ENCODE measurements at places on chromosomes 7 and 10.

DNA sequence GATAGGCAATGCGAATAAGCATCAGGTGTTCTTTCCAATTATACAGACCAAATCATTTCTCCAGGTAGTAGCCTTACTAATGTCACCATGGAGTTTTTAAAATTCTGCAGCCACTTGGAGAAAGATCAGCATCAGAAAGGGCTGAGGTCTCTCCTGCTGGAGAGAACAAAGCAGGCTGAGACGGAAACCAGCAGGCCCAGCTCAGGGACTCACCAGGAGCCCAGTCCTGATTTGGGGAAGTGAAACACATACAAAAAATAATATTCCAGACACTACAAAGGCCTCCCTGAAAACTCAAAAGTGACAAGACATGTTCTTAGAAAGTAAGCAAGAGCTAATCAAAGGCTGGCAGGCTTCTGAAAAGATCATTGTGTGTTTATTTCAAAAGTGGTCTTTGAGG lies 207.1 kb upstream of the GHITM start:
- DNase-seq, result no peak

- peak; percentile 86 for DNase-seq
Measured at GRCh38 chr10:50375051-50375452, 123.7 kb upstream of the ASAH2 start.

- DNase-seq, result no peak
Measured at GRCh38 chr7:157233677-157234076, 95.0 kb downstream of the UBE3C start.

- DNase-seq, result no peak
Measured at GRCh38 chr7:105304040-105304895, 84.5 kb downstream of the SRPK2 start.

- DNase-seq, result no peak
Measured at GRCh38 chr7:158917818-158918217, 61.5 kb downstream of the DYNC2I1 start.

DNA sequence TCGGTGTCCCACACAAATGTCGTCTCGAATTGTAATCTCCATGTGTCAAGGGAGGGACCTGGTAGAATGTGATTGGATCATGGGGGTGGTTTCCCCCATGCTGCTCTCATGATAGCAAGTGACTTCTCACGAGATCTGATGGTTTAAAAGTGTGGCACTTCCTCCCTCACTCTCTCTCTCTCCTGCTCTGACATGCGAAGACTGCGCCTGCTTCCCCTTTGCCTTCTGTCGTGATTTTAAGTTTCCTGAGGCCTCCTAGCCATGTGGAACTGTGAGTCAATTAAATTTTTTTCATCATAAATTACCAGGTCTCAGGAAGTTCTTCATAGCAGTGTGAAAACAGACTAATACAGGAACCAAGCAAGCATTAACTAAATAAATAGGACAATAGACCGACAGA lies 229.1 kb downstream of the GFRA1 start:
- no peak for DNase-seq

- DNase-seq, result no peak
Measured at GRCh38 chr10:49292565-49293207, 6.3 kb upstream of the C10orf71 start.

DNA sequence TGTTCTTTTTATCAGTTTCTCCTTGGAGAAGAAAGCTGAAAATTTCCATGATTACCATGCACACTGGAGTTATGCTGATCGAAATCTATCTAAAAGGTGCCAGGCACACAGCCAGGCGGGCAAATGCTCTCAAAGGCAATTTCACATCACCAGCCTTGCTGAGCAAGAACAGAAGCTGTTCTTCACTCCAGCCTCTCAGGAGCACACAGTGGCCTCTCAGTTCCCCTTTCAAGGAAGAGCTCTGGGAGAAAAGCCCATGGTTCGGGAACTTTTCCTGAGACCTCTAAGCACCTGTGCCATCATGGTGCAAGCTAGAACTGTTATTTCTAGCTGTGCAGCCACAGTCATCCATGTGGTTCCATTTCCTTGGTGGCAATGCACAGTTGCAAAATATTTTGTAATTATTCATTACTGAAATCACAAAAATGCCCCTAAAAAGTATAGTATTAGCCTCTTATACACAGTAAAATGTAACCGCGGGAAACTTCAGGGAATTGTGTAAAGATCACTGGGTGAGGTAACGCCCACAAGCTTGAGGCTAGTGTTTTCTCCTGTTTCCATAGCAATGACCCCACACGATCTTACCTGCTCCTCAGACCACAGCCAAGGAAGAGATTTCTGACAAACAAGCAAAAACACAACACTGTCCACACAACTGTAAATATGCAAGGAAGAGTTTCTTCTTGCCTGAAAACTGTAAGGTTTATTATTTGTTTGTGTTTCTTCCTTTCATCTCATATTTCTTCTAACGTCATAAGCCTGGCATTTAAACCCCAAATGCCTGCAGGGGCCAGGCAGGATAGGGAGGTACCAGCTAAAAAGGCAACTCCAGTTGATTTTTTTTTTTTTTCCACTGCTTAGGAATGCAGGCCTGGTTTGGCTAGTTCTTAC lies 121.2 kb downstream of the FAM107B start:
- peak; percentile 21 for DNase-seq

- DNase-seq, result no peak
Measured at GRCh38 chr7:13111230-13111629, 423.8 kb downstream of the ARL4A start.

- DNase-seq, result no peak
Measured at GRCh38 chr10:74871595-74872382, 45.4 kb downstream of the KAT6B start.

DNA sequence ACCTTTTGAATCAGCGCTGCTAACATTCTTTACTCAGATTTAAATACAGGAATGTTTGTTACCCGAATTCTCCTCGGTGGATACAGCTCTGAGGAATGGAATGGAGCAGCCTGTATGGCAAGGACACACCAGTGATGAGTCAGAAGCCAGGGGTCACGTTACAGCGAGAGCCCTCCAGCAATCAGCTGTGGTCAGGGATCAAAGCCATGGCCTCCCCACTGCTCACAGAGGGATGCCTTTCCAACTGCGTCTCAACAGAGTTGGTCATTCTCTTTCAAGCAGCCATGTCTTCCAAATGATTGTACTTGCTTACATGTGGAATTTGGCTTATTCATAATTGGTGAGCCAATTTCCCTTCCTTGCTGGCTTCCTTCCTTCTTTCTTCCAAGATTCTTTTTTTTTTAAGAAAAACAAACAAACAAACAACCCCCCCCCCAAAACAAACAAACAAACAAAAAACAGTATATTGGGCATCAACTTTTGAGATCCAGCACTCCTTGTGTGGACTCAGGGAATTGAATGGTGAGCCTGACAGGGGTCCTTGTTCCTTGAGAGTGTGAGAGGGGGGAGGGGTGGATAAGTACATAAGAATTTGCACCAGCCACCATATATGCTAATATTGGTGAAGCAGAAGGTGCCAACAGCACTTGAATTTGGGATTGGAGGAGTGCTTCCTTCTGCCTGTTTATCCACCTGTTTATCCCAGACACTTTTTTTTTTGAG lies 100.2 kb downstream of the ATXN7L1 start:
- DNase-seq, result peak; percentile 96

- peak; percentile 9 for DNase-seq
Measured at GRCh38 chr7:3957472-3958108, 656.5 kb downstream of the SDK1 start.

GRCh38 chr7:30650421-30650808 lies 31.8 kb downstream of the CRHR2 start:
- DNase-seq, result no peak

GRCh38 chr10:33337326-33337957 lies 3.0 kb upstream of the NRP1 start:
- peak; percentile 7 for DNase-seq

GRCh38 chr10:113459626-113460280 lies 93.1 kb upstream of the HABP2 start:
- DNase-seq, result no peak

DNA sequence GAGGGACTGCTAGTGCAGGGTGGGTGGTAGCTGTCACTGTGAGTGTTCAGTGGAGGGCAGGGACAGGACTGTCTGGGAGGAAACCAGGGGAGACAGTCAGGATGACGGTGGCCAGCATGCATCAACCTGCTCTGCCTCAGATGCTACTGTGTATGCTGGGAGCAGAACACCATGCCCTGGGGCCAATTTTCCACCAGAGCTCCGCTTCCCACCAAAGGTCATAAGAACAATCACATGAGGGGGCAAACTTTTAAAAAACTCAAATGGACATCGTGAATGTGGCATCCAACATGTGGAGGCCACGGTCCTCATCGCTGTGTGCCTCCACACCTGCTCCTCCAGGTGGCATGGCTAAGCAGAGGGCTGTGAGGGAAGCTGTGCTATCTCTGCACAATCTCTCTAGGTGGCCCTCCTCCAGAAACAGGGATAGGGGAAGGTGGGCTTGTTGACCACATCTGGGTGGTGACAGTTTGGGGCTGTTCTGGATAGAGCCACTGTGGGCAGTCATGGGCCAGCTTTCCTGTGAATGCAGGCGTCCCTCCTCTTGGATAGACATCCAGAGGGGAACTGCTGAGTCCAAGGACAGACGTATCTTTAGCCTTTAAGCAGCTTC lies 411.0 kb downstream of the PTPRN2 start:
- DNase-seq, result no peak

- no peak for DNase-seq
Measured at GRCh38 chr7:81957517-81957916, 187.7 kb upstream of the HGF start.

GRCh38 chr7:127769696-127770400 lies 117.9 kb downstream of the SND1 start:
- peak; percentile 33 for DNase-seq

GRCh38 chr7:155882596-155882995 lies 70.3 kb upstream of the SHH start:
- no peak for DNase-seq

DNA sequence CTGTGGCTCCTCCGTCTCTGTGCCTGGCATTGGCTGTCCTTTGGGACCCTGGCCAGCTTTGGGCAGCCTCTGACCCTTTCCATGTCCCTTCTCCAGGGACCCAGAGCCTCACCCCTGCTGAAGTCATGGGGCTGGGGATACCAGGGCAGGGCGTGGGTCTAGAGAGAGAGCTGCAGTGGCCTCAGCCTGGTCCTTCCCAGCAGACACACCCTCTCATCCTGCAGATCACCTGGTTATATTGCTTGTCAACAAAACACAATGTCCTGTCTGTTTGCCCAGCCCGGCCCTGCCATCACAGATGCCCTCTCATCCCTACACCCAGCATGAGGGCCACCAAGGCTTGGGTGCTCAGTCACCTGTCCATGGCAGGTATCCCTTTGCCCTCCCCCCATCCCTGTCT lies 1.8 kb downstream of the MUC17 start:
- no peak for DNase-seq

DNA sequence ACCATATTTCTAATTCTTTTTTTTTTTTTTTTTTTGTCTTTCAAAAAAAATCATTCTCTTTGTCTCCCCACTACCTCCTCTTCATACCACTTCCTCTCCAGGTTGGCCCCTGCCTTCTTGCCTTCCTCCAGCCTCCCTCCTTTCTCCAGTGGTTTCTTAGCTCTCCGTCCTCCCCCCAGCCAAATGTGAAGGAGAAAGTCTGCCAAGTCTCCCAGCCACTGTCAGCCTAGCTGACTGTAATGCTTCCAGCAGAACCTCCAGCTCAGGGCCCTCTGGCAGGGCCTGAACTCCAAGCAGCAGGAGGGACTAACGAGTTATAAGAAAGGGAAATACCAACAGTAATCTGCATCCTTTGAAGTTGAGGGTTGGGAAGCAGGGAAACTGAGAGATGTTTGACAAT lies 35.5 kb upstream of the BICC1 start:
- no peak for DNase-seq

DNA sequence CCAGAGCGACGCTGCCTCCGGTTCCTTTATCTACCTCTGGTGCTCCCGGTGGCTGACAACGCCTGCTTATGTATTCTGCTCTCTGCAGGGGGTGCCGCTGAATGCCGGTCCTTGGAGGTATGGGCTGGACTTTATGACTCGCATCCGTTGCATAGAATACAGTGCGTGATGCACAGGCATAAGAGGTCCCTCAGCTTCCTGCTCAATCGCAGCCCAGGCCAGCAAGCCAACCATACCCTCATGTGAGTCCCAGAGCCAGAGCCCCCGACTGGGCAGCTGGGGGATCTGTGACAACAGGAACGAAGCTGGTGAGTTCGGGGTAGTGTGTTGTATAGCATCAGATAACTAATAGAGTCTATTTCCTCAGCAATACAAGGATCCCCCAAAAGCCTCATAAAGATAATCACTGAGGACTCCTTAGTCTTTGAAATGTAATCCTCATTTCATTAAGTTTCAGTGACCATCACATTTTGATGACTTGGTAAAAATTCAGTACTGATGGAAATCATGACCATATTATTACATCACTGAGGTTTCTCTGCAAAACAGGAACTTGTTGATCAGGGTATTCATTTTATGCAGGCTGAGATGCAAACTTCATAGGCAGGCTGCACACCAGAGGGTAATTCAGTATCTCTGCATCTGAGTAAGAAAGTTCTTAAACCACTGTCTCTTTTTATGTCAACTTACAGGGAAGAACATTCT lies 607.8 kb downstream of the PTPRN2 start:
- no peak for DNase-seq

GRCh38 chr7:134767520-134768168 lies 11.8 kb upstream of the CALD1 start:
- DNase-seq, result no peak

DNA sequence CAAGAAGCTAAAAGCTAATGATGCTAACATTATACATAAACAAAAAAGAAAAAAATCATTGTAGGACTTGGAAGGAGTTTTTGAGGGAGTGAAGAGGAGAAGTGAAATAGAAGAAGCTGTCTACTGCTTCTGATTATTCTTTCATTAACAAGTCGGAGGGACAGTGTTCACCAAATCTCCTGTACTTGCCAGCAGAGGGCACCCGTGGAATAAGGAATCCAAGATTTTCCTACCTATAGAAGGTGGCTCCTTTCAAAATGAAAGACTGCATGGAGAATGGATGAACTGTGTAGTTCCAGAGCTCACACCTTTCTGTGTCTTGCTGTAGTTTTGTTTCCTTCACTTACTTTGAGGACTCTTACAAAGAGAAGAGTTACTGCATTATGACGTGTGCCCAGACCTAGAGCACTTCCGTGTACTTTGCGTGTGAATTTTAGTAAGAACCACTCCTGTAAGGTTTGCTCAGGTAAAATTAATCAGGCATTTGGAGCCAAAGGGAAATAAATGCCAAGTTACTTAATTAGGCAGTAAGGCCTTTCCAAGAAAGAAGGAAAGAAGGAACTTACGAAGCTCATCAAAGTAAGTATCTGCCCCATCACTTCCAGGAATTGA lies 145.1 kb downstream of the SEMA3D start:
- DNase-seq, result peak; percentile 43

DNA sequence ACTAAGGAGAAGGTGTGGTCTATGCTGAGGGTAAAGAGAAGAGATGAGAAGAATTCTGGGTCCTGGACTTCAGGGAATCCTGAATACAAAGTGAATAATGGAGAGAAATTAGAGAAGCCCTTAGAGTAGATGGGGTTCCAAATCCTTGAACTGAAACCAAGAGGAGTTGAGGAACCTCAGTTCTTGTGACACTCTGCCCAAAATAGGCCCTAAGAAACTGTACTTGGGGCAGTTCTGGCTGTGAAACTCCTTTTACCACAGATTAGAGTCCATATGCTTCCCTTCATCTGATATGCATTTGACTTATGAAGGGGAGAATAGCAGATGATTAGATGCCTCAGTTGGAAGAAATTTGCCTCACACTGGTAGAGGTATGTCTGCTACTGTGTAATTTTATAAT lies 19.0 kb downstream of the TES start:
- DNase-seq, result no peak

- no peak for DNase-seq
Measured at GRCh38 chr10:131085091-131085860, 226.2 kb downstream of the TCERG1L start.

GRCh38 chr10:90484518-90484917 lies 373.3 kb downstream of the HTR7 start:
- DNase-seq, result no peak
